ENCODE measurements at places on chromosomes 2 and 18.

- no peak overlapping the region for H3K4me3 ChIP-seq
- DNase-seq, result no peak
- H3K27ac ChIP-seq, result no peak overlapping the region
Observed at GRCh38 chr2:191959209-191959608, 112.3 kb upstream of the CAVIN2 start.

DNA sequence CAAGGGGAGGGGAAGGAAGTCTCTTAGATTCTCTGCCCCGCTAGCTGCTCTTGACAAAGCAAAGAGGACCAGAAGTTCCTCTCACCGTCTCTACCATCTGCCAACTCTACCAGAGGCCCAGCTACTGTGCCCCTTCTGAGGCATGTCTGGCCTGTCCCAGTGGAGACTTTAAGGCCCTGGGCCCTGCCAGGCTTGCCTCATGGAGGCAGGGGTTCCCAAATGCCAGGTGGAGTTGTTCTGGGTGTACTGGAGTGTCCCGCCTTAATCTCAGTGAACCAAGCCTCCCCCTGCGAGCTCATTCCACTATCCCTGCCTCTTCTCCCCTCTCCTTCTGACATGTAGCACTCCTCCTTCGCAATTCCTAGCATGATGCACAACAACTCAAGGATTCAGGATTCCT is 2.2 kb downstream of the HOXD12 start:
- peaks cover 9% of the 10 kb centered on the region for H3K4me1 ChIP-seq
- H3K27me3 ChIP-seq, result peaks cover 99% of the 10 kb centered on the region
- no peak overlapping the region for H3K27ac ChIP-seq
- no peak overlapping the region for H3K4me3 ChIP-seq
- H3K36me3 ChIP-seq, result no peaks in the 10 kb centered on the region

- H3K4me3 ChIP-seq, result no peak overlapping the region
- H3K27me3 ChIP-seq, result no peaks in the 10 kb centered on the region
- DNase-seq, result no peak
- H3K36me3 ChIP-seq, result no peaks in the 10 kb centered on the region
Observed at GRCh38 chr18:8890957-8891464, 185.7 kb downstream of the MTCL1 start.

- H3K4me3 ChIP-seq, result peak overlapping the region; percentile 99
- H3K4me1 ChIP-seq, result peaks cover 47% of the 10 kb centered on the region
- H3K36me3 ChIP-seq, result peaks cover 18% of the 10 kb centered on the region
- DNase-seq, result peak; percentile 74
- no peaks in the 10 kb centered on the region for H3K27me3 ChIP-seq
Observed at GRCh38 chr2:174634130-174635014, 36.8 kb upstream of the WIPF1 start.

GRCh38 chr2:97769711-97770110 is 56.3 kb downstream of the ZAP70 start:
- no peaks in the 10 kb centered on the region for H3K27me3 ChIP-seq
- no peak for DNase-seq
- H3K4me1 ChIP-seq, result no peaks in the 10 kb centered on the region
- no peak overlapping the region for H3K27ac ChIP-seq
- no peak overlapping the region for H3K4me3 ChIP-seq

DNA sequence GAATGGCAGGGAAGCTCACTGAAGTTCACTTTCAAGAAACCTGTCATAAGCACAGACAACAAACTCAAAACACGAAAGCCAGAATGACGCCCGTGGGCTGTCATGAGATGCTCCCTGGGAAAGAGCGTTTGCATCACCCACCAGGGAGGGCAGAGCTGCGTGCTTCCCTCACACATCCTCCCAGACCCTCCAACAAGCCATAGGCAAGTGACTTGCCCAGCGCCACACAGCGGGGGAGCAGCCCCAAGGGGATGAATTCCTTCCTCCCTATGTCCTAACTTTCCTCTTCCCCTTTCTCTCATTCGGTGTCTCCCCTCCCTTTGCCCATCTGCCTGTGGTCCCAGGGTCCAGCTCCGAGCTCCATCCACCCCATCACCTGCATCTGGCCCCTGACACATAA is 10.7 kb downstream of the BIN1 start:
- DNase-seq, result peak; percentile 33
- peaks cover 9% of the 10 kb centered on the region for H3K27me3 ChIP-seq
- H3K27ac ChIP-seq, result no peak overlapping the region
- H3K4me1 ChIP-seq, result peaks cover 9% of the 10 kb centered on the region
- H3K4me3 ChIP-seq, result no peak overlapping the region

GRCh38 chr2:99865818-99866676 is 276.3 kb downstream of the AFF3 start:
- no peak overlapping the region for H3K27ac ChIP-seq
- no peaks in the 10 kb centered on the region for H3K36me3 ChIP-seq
- DNase-seq, result no peak
- no peak overlapping the region for H3K4me3 ChIP-seq

DNA sequence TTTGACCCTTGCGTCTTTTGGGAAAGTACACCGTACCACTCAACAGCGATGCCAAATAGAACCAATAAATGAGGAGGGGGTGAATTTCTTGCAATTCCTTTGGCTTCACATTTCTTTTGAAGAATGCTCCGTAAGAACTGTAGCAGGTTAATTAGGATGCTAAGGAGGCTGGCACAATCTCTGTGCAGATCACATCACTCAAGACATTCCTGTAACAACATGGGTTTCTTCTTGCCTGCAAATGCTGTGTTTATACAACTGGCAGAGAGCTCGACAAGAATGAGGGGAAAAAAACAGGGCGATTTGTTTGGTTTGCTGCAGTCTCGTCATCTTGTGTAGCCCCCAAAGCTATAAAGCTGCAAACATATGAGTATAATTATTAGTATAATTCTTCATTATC is 424.8 kb upstream of the DCC start:
- H3K4me3 ChIP-seq, result no peak overlapping the region
- no peaks in the 10 kb centered on the region for H3K4me1 ChIP-seq
- DNase-seq, result no peak
- H3K27me3 ChIP-seq, result no peaks in the 10 kb centered on the region

- H3K27me3 ChIP-seq, result no peaks in the 10 kb centered on the region
- DNase-seq, result no peak
- no peak overlapping the region for H3K4me3 ChIP-seq
- H3K27ac ChIP-seq, result no peak overlapping the region
Observed at GRCh38 chr18:515156-515815, 14.8 kb upstream of the COLEC12 start.

DNA sequence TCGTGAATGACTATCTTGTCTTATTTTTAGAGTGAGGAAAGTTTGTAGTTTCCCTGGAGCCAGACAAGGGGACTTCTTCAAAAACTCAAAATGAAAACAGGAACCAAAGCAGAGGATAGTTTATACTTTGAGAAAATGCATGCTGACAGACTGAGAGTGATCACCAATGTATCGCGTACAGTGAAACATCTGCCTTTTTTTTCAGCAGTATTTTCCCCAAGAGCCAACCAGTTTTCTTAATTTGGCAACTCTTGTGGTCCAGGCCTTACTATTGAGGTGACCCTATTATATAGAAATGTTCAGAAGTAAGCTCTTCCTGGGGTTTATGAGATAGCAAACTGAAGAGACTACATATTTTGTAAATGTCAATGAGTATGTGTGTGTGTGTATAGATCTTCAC is 153.7 kb upstream of the VRK2 start:
- H3K27me3 ChIP-seq, result no peaks in the 10 kb centered on the region
- DNase-seq, result peak; percentile 51
- H3K4me3 ChIP-seq, result no peak overlapping the region
- peaks cover 6% of the 10 kb centered on the region for H3K4me1 ChIP-seq

DNA sequence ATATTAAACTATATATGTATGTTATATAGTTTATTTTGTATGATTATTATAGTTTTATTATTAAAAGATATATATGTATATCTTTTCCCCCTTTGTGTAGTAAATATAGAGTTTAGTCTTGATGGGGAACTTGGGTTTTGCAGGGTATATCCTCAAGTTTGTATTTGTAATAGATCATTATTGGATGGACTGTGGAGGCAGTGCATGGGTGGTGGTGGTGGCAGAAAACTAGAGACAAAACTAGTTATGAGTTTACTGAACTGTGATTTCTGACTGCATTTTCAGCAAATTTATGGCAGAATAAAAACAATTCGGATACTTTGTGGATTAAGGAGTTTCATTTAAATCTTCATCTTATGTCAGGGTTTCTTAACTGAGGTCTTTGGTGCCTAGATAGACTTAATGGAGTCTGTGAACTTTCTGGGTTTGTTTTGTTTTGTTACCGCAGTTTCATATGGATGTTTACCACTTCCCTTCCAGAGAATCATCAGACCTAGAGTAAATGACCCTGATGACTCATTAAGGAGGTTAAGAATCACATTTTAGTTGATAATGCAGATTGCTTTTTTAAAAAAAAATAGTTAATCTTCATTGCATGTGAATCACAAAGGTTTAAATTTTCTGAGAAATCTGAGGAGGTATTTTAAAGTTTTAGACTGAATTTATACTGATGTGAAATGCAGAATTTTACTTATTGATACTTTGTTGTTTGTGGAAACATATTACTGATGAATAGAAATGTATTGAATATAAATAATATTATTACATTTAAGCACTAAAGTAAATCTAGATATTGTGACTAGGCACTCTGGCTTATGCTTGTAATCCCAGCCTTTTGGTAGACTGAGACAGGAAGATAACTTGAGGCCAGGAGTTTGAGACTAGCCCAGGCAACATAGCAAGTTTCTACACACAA is 14.5 kb downstream of the EPC2 start:
- peak; percentile 72 for DNase-seq
- H3K27me3 ChIP-seq, result no peaks in the 10 kb centered on the region
- H3K27ac ChIP-seq, result peak overlapping the region; percentile 81

DNA sequence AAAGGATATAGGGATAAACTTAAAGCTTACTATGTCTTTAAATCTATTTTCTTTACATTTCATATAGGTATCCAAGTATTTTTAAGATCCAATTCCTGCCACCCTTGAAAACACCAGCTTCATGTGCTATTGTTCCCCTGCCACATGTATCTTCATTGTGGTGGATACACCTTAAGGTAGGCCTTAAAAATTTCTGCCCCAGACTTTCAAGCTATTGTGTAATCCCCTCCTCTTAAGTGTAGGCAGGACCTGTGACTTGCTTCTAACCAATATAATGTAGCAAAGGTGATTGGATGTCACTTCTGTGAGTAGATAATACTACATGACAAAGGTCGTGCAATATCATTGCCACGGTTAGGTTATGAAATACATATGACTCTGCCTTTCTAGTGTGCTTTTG is 119.5 kb downstream of the RAD51AP2 start:
- H3K27me3 ChIP-seq, result no peaks in the 10 kb centered on the region
- DNase-seq, result no peak
- no peaks in the 10 kb centered on the region for H3K36me3 ChIP-seq
- H3K4me1 ChIP-seq, result no peaks in the 10 kb centered on the region

DNA sequence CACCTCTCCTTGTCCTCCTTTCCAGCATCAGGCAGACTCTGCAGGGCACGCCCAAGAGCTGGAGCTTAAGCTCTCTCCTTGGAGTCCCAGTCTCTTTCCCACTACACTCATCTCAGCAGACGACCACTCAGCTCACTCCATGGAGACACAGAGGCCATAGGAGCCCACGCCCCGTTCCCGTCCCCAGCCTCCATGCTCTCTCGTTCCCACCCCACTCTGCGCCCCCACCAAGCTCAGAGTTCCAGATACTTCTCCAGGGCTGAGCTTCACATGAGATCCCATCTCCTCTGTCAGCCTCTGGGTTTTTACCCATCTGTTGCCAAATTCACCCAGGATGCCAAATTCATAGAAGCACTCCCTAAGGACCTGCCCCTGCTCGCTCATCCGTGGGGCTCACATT is 87.3 kb downstream of the MALT1 start:
- no peak overlapping the region for H3K27ac ChIP-seq
- no peak overlapping the region for H3K4me3 ChIP-seq
- no peak for DNase-seq
- no peaks in the 10 kb centered on the region for H3K4me1 ChIP-seq

DNA sequence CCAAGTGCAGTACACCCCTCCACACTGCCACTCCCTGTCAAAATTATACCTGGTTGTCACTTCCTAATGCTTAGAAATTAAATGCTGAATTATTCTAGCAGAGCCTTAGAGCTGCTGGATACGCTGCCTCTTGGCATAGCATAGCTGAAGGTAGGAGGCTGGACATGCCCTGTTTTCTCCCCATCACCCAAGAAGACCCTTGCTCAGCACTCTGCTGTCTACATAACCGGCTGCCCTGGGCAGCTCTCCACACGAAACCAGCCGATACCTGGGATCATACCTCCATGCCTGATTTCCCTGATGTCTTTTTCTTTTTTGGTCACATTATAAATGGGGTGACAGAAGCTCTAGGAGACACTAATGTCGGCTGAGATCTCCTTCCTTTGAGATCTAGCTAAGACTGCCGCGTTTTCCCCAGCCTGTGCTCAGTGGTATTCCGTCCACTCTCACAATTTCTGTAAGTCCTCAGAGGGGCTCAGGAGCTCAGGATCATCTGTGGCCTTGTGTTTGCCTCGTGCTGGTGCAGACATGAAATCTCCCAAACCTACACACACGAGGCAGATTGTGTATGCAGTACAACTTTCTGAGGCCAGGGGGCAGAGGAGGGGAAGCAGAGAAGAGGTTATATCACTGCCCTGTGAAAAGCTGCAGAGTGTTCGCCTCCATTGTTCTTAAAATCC is 13.5 kb upstream of the ZAP70 start:
- no peak overlapping the region for H3K27ac ChIP-seq
- H3K4me3 ChIP-seq, result no peak overlapping the region
- no peaks in the 10 kb centered on the region for H3K4me1 ChIP-seq
- DNase-seq, result peak; percentile 14
- H3K27me3 ChIP-seq, result no peaks in the 10 kb centered on the region
- no peaks in the 10 kb centered on the region for H3K36me3 ChIP-seq

- H3K27ac ChIP-seq, result no peak overlapping the region
- H3K4me3 ChIP-seq, result no peak overlapping the region
- no peaks in the 10 kb centered on the region for H3K4me1 ChIP-seq
- no peaks in the 10 kb centered on the region for H3K27me3 ChIP-seq
Observed at GRCh38 chr18:36533446-36534153, 236.1 kb downstream of the FHOD3 start.

DNA sequence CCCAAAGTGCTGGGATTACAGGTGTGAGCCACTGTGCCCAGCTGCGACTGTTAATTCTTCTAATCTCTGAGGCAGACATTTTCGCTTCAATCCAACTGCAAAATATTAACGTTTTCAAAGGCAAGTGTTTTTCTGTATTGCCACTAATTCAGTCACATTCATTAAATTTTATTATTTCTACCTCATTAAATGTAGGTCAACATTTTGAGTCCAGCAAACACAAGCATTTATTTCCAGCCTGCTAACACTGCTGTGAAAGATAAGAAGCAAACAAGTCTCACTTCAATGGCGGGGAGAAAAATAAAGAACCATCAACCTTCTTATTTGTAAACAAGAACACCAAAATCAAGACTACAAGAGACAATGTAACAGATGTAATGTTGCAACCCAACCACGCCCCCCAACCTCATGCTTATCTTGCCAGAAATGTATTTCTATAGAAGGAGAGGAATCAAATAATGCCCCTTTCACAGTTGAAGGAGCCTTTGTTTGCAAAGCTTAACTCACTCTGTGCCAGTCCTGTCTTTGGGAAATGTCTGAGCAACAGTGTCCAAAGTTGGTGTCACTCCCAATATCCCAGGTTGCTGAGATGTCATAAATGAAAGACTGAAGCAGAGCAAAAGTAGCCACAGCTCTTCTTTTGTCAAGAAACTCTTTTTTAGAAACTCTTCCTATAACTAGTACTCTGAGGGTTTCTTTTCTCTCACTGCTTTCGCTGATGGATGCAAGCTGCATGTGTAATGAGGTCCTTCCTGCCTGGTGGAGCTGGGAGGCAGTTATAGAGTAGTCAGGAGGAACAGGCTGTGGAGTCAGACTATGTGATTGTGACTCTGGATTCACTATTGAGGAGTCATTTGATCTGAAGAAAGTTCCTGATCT is 8.6 kb downstream of the DOCK10 start:
- H3K4me1 ChIP-seq, result peaks cover 44% of the 10 kb centered on the region
- H3K36me3 ChIP-seq, result no peaks in the 10 kb centered on the region
- H3K27ac ChIP-seq, result no peak overlapping the region
- no peaks in the 10 kb centered on the region for H3K27me3 ChIP-seq
- H3K4me3 ChIP-seq, result no peak overlapping the region
